ENCODE measurements at places on chromosomes 6 and 20.
A peak's percentile ranks its signal among the peaks of the same experiment; 100 is the strongest.

GRCh38 chr6:47718571-47718970 lies 20.2 kb downstream of the ADGRF4 start:
- no peak for DNase-seq

DNA sequence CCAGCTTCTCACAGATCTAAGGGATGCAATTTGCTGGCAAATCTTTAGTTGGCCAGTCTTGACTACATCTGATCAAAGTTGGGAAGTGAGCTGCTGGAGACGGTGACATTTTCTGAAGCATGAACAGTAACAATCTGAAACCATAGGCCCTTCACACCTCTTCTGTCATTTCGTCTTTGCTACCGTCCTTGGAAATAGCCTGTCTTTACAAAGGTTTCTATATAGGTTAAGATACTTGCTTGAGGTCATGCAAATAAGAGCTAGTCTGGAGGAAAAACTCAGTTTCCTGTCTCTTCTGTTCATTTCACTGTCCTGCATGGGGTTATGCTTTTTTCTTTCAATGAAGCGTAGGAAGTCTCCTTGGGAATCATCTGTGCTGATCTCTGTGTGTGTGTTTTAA lies 55.6 kb downstream of the CARMIL1 start:
- DNase-seq, result no peak

DNA sequence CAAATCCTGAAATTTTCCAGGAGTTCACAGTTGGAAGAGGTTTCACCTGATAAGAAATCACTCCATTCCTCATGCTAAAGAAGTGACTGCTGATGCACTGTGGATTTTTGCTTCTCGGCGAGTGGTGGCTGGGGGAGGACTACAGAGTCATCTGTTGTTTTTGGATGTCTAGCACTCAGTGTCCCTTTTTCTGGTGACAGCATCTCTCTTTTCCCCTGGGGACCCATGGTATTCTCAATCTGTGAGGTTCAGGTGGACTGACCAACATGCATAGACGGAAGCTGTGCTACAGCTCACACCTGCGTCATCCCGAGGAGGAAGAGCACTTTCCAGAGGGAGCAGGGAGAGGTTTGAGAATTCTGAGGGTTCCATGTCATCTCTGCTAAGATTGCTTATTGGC lies 42.7 kb upstream of the ZNF831 start:
- DNase-seq, result no peak

GRCh38 chr6:41615311-41615710 lies 23.0 kb upstream of the MDFI start:
- DNase-seq, result no peak

GRCh38 chr6:144073024-144073423 lies 22.3 kb downstream of the SF3B5 start:
- DNase-seq, result no peak

DNA sequence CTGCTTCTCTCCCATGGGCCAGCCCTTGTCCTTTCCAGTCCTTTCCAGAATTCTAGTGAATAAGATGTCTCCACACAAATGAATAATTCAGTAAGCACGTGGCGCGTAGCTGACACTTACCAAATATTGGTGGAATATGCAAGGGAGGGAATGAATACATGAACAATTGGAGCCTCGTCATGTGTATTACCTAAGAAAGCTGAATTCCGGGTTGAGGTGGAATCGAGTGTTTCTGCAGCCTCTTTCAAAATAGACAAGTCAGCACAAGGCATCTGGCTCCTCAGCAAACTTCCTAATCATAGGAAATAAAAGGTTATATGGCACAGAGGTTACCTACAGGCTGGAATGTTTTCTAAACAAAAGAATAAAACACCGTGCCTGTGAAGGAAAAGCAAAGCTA lies 47.0 kb upstream of the NT5E start:
- no peak for DNase-seq

- DNase-seq, result no peak
Observed at GRCh38 chr6:168529214-168529613, 88.2 kb downstream of the SMOC2 start.

DNA sequence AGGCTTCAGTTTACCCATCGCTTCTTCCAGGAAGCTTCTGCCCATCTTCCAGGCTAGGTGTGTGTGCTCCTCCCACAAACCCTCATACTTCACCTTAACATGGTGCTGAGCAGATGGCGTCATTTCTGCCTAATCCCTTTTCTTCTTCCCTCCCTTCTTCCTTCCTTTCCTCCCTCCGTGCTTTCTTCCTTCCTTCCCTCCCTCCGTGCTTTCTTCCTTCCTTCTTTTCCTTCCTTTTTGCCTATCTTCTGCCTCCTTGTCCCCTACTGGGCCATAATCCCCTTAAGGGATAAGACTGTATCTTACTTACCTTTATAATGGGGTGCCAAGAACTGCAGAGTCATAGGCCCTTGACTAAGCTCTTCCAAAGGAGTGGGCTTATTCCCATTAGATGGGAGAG lies 27.5 kb upstream of the PMEPA1 start:
- no peak for DNase-seq

DNA sequence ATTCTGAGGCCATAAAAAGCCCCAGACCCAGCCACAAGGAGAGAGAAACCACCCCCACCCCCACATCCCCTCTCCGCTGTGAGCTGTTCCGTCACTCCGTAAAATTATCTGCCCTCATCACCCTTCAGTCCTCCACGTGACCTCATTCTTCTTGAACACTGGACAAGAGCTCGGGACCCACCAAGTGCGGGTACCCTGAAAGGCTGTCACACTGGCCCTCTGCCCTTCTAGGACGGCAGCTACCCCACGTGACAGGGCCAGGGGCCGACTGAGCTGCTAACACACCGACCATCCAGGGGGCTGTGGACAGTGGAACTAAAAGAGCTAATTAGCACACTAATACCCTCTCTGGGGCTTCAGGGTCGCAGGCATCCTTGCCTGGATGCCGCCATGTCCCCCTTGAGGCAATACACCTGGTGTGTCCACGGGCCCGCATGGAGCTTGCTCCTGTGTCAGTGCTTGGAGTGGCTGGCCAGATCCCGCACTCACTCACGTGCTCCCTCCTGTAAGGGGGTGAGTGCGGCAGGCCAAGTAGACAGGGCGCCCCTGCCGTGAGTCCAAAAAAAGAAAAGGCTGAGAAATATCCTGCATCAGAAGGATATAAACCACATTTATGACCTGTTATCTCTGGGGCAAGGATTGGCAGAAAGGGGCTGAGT lies 29.2 kb upstream of the AHCY start:
- DNase-seq, result no peak

- DNase-seq, result no peak
Observed at GRCh38 chr6:149435919-149436586, 36.0 kb downstream of the SUMO4 start.

GRCh38 chr20:41249411-41250281 lies 67.9 kb downstream of the ZHX3 start:
- DNase-seq, result peak; percentile 75

GRCh38 chr6:31851485-31851832 lies 11.2 kb downstream of the NEU1 start:
- no peak for DNase-seq

GRCh38 chr6:46901882-46902314 lies 19.8 kb downstream of the ADGRF5 start:
- peak; percentile 63 for DNase-seq

DNA sequence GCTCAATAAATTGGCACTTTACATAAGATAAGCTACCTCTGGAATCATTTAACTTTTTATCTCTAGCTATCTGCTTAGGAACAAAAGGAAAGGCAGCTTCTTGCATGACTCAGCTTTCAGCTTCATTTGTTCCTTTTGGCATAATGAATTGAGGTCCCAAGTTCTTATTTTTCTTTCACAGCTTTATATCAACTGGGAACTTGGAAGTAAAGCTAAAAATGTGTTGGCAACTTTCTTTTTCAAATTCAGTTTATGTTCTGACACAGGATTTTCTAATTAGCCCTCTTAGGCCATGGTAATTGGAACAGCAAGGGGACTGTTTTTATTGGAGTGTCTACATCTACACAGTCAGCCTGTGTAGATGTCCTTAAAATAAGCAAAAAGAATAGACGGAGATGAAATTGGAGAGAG lies 55.2 kb upstream of the MRAP2 start:
- no peak for DNase-seq

DNA sequence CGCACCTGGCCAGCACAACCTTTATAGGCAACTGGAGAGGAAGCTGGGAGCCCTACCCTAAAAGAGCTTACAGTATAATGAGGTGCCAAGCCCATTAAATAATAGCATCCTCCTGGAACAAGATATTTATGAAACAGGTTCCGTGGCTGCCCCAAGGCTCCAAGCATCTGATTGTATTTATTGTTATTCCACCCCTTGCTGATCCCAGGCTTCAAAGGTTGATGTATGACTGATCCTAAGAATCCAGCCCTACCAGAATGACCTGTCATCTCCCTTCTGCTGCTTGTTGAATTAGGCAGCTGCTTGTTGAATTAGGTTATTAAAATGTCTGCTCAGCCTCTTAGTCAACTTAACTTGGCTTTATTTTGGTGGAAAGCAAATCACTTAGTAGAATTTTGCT lies 35.2 kb upstream of the SASH1 start:
- no peak for DNase-seq

DNA sequence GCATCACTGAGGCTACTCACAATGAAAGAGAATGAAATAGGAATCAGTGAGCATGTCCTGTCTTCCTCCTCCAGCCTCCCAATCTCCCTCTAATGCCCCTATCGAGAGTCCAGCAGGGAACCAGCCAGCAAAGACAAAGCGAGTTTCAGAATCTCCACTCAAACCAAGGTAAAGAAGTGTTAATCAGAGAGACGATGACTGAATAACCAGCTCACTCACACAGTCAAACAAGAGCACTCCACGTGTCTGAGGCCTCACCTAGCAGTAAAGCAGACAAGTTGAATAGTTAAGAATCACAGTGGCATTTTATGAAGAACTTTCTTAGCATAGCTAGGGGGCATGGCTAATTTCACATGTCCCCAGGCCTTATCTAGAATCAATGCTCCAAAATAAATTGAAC lies 3.3 kb upstream of the TREM1 start:
- no peak for DNase-seq

DNA sequence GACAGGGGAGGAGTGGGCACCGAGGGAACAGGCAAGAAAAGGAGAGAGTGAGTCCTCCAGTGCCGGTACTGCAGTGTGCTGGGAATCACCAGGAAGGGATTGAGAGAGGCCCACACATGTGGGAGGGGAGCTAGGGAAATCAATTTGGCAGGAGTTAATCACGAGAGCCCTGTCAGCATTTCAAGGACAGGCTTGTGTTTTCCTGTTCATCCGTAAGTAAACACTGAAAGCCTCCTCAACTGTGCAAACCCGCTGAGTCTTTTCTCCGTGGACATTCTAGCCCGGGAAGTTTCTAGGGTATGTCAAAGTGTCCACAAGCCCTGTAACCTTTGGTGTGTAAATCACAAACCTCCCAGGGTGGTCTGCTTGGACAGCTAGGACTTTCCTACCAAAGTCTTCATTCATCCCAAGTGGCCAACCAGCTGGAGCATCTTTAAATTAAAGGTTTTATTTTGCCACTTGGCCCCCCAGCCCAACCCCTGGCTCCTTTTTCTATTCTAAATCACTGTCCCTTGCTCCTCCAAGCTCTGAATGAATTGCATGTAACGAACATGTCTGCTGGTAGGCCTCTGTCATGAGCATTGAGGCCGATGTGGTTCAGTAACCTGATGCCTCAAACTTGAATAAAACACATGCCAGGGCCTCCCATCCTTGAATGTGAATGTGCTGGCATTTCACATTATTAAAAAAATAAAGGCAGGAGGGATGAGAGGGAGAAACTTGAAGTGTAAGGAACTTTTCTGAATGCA lies 149.1 kb downstream of the ZNF217 start:
- DNase-seq, result no peak

- no peak for DNase-seq
Observed at GRCh38 chr6:47014401-47014800, 27.7 kb downstream of the ADGRF1 start.

DNA sequence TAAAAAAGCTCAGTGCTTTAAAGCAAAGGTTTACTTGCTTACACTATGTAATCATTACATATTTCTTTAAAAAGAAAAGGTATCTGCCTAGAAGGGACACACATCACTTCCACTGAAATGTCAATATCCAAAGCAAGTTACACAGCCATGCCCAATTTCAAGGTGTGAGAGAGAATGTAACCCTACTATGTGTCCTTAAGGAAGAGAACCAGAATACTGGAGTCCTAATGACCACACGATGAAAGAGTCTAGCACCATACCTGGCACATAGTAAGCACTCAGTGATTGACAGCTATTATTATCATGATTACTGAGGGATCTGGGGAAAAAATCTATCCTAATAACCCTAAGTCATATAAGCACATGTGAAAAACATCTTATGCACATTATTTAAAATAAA lies 10.4 kb downstream of the CHD6 start:
- DNase-seq, result no peak

- no peak for DNase-seq
Observed at GRCh38 chr20:5402903-5403531, 86.3 kb upstream of the PROKR2 start.

- no peak for DNase-seq
Observed at GRCh38 chr6:19083801-19084200, 696.7 kb downstream of the RNF144B start.

GRCh38 chr20:35886537-35886936 lies 67.8 kb downstream of the SCAND1 start:
- no peak for DNase-seq

- DNase-seq, result no peak
Observed at GRCh38 chr6:38180586-38180985, 361.1 kb downstream of the ZFAND3 start.

DNA sequence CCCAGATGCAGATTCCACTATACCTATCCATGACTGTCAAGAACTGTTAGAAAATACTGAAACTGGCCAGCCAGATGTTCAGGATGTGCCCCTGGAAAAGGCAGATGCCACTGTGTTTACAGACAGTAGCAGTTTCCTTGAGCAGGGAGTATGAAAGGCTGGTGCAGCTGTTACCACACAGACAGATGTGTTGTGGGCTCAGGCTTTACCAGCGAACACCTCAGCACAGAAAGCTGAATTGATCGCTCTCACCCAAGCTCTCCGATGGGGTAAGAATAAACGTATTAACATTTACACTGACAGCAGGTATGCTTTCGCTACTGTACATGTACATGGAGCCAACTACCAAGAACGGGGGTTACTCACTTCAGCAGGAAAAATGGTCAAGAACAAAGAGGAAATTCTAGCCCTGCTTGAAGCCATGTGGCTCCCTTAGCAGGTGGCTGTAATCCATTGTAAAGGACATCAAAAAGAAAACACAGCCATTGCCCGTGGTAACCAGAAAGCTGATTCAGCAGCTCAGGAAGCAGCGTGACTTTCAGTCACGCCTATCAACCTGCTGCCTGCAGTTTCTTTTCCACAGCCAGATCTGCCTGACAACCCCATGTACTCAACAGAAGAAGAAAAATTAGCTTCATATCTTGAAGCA lies 459.7 kb upstream of the HTR1E start:
- DNase-seq, result no peak

- no peak for DNase-seq
Observed at GRCh38 chr20:43739148-43739749, 12.4 kb upstream of the GTSF1L start.
